ENCODE measurements at places on chromosomes 4 and X. TPM values are rescaled to one million over a fixed set of nuclear protein-coding genes. Genes with fewer than 3 reads are reported as not detected.

Gene DACH2
- not detected for total RNA-seq

Gene AKAP14
- not detected for total RNA-seq

GRCh38 chrX:85029043-85029442 is 25.4 kb downstream of the APOOL start:
- H3K36me3 ChIP-seq, result no peaks in the 10 kb centered on the region
- H3K27me3 ChIP-seq, result no peaks in the 10 kb centered on the region

GRCh38 chr4:130736436-130737185 is 1640.7 kb downstream of the C4orf33 start:
- H3K4me3 ChIP-seq, result no peak overlapping the region
- H3K4me1 ChIP-seq, result no peaks in the 10 kb centered on the region
- no peaks in the 10 kb centered on the region for H3K36me3 ChIP-seq
- no peak for DNase-seq
- no peaks in the 10 kb centered on the region for H3K27me3 ChIP-seq

- DNase-seq, result no peak
- no peaks in the 10 kb centered on the region for H3K4me1 ChIP-seq
- no peak overlapping the region for H3K27ac ChIP-seq
- H3K27me3 ChIP-seq, result no peaks in the 10 kb centered on the region
- no peaks in the 10 kb centered on the region for H3K36me3 ChIP-seq
- no peak overlapping the region for H3K4me3 ChIP-seq
These were observed 314.0 kb downstream of the NAF1 start for GRCh38 chr4:162852642-162853041.

- H3K27ac ChIP-seq, result no peak overlapping the region
- DNase-seq, result no peak
- no peak overlapping the region for H3K4me3 ChIP-seq
- no peaks in the 10 kb centered on the region for H3K27me3 ChIP-seq
- H3K36me3 ChIP-seq, result no peaks in the 10 kb centered on the region
- no peaks in the 10 kb centered on the region for H3K4me1 ChIP-seq
These were observed 36.8 kb downstream of the VSIG4 start for GRCh38 chrX:66002824-66003680.

DNA sequence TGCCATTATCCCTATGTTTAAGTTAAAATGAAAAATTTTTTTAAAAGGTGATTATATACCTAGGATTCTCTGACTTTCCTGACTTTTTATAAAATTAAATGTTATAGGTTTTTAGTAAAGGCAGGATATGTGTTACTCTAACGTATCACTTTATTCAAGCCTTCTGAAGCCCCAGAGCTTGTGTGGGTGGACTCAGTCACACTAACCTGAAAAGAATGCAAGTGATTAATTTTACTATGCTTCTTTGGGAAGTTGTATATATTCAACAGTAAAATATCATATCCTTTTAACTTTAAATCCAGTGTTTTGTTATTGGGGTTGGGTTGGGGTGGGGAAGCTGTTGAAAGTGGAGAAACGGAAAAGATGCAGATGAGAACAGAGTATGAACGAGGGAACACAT is 22.8 kb downstream of the PDLIM3 start:
- no peaks in the 10 kb centered on the region for H3K36me3 ChIP-seq
- no peaks in the 10 kb centered on the region for H3K27me3 ChIP-seq
- H3K4me3 ChIP-seq, result no peak overlapping the region
- DNase-seq, result no peak
- H3K4me1 ChIP-seq, result peaks cover 22% of the 10 kb centered on the region

- no peak overlapping the region for H3K4me3 ChIP-seq
- H3K36me3 ChIP-seq, result no peaks in the 10 kb centered on the region
- H3K27ac ChIP-seq, result peak overlapping the region; percentile 74
- no peaks in the 10 kb centered on the region for H3K27me3 ChIP-seq
- peak; percentile 60 for DNase-seq
These were observed 129.7 kb downstream of the PLS3 start for GRCh38 chrX:115690511-115691216.

GRCh38 chr4:137541181-137541580 is 8.9 kb upstream of the PCDH18 start:
- DNase-seq, result no peak
- no peaks in the 10 kb centered on the region for H3K36me3 ChIP-seq
- no peaks in the 10 kb centered on the region for H3K27me3 ChIP-seq
- H3K4me1 ChIP-seq, result no peaks in the 10 kb centered on the region
- no peak overlapping the region for H3K27ac ChIP-seq

Measured in thyroid gland (tissue), 4 donors.